Activated CD4-positive, alpha-beta T cell treated with anti-CD3 and anti-CD28 coated beads, Interleukin-2, amount 10 ng/mL, durations not matched to agents 7 days and 5 days (primary cell): ENCODE measurements at places on chromosomes 3 and 15. TPM values are rescaled to one million over a fixed set of nuclear protein-coding genes. Genes with fewer than 3 reads are reported as not detected.
A peak's percentile ranks its signal among the peaks of the same experiment; 100 is the strongest.

DNA sequence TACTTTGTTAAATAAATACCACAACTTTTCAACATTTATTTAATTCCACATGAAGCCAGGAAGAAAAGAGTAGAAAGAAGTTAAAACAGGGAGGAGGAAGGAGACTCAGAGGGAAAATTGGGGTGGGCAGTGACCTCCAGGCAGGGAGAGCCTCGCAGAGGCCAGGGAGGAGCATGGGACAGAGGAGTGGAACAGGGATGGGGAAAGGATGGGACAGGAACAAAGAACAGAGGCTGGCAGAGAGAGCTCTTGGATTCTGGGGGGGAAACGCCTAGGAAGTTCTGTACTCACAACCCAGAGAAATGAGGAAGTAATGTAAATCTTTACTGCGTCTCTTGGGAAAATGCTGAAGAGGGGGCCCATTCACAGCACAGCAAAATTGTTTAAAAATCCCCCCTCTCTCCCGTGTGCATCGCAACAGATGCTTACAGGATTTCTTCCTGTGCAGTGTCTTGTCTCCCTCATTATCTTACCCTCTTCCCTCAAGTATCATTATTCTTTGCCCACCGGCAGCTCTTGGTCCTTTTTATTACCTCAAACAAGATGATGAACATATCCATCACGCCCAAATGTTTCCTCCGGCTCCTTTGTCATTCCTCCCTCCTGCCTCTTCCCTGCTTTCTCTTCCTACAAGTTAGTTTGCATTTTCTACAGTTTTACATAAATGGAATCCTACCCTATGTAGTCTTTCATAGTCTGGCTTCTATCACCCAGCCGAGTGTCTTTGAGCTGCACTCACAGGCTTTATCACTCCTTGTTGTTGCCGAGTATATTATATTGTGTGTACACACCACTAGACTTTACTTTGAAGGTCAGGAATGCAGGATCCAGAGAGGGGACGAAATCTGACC lies 65.5 kb downstream of the ARHGAP31 start:
- DNase-seq = no peak

GRCh38 chr3:187875863-187876262 lies 130.6 kb upstream of the BCL6 start:
- DNase-seq = no peak

DNA sequence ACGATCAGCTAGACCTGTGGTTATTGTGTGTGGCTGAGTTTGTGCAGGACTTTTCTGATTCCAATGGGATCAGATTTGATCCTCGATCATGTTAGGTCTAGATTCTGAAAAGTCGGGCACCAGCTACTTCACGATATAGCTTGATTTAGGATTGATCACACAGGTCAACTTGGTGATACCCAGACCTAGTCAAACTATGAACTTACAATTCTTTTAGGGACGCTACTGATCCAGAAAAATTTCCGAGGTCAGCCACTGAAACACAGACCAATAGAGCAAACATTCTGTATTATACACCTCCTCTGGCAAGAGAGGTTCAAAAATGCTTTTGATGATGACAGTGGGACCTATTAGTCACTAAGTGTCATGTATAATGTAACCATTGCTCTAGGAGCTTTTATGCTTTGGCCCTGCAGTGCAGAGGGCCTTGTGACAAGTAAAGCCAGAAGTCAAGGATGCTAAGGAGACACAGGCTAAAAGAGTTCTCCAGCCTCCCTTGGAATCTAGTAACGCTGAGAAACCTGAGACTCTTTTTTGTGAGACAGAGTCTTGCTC lies 115.6 kb upstream of the MB21D2 start:
- no peak for DNase-seq

DNA sequence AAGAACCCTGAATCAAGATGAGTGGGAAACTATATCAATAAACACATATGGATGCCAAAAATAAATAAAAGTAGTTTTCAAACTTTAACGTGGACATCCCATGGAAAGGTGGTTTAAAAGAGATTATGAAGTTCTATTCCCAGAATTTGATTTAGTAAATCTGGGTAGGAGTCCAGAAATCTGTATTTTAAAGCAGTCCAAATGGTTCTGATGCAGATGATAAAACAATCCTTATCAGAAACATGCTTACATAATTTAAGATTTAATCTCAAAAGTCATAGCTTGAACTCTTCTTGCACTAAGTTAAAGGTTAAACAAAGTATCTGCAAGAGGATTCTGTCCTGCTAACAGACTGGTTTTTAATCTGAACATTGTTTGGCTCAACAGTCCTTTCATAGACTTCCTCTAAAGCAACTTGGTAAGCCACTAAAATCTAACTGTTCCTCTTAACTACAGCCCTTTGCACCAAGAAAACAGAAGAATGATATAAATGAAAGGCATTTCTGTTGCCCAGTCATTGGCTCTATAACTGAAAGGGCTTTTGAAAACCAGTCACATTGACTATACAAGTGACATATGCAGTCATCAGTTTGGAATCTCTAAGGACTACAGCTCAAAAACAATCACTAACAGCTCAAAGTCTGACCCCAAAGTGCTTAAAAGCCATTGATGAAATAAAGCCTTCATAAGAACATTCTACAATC lies 23.4 kb upstream of the MAP4 start:
- no peak for DNase-seq

DNA sequence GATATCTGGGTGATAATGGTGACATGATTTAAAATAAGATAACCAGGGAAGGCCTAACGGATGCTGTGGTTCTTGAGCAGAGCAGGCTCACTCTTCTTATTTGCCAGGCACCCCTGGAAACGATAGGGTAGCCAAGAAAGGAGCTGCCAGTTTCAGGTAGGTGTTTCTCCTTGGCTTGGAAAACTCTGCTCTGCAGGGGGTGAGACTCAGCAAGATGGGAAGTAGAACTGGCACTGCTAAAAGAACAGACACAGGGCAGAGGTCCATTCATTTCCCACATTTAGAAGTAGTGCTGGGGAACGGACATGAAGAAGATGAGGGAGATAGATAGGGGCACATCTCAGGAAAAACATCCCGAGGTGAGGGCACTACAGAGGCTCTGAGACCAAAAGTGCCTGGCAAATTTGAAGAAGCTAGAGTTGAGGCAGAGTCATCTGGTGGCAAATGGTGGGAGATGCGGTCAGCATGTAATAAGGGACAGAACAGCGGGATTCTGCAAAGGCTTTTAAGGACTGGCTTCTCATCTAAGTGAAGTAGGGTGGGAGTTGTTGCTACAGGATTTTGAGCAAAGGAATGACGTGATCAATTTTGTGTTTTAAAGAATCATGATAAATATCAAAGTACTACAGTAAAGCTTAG lies 323.4 kb upstream of the PLSCR5 start:
- DNase-seq = no peak

DNA sequence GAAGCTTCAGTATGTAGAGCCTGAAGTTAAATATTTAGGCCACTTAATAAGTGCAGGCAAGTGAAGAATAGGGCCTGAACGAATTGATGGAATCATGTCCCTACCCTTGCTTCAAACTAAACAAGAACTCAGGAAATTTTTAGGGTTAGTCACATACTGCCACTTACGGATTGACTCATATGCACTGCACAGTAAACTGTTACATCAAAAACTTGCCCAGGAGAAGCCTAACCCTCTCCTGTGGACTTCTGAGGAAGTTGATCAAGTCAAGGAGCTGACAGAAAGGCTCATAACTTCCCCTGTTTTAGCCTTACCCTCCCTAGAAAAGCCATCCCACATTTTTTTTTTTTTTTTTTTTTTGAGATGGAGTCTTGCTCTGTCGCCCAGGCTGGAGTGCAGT lies 20.6 kb upstream of the KBTBD12 start:
- DNase-seq = no peak

GRCh38 chr3:176051766-176052165 lies 1145.5 kb downstream of the TBL1XR1 start:
- no peak for DNase-seq

DNA sequence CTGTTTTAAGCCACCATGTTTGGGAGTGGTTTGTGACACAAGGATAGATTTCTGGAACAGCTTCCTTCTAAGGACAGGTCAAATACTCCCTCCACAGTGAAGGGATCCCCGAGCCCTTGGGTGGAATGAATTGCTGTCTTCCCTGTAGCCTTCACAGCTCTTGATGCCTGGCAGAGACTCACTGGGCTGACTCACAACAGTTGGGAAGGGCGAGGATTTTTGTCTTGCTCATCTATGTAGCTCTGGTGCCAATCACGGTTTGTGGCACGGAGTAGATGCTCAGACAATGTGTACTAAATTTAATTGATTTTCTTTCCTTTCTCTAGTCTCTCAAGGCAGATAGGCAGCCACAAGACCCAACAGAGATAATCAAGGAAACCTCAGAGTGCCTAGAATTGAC lies 27.0 kb downstream of the CRYGS start:
- no peak for DNase-seq

DNA sequence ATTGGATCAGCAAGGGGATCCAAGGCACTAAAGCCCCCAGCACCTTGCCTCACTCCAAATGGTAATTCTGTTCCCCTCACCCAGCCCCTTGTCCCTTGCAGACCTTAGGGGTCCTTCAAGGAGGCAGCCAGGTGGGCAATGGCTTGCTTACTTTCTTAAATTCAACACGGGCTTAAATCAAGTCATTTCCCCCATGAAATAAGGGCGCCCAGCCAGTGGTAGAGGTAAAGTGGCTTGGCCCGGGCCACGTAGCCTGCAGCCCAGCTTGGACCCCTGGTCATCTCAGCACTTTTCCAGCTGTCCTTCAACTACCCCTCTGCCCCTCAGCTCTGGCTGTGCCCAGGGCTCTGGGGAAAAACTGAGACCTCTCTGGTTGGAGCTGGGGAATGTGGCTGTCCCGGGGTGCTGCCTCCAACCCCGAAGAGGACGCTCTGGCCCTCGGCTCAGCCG lies 1.2 kb downstream of the PSTPIP1 start:
- no peak for DNase-seq

GRCh38 chr15:72342385-72342784 lies 22.4 kb upstream of the CELF6 start:
- peak; percentile 50 for DNase-seq

DNA sequence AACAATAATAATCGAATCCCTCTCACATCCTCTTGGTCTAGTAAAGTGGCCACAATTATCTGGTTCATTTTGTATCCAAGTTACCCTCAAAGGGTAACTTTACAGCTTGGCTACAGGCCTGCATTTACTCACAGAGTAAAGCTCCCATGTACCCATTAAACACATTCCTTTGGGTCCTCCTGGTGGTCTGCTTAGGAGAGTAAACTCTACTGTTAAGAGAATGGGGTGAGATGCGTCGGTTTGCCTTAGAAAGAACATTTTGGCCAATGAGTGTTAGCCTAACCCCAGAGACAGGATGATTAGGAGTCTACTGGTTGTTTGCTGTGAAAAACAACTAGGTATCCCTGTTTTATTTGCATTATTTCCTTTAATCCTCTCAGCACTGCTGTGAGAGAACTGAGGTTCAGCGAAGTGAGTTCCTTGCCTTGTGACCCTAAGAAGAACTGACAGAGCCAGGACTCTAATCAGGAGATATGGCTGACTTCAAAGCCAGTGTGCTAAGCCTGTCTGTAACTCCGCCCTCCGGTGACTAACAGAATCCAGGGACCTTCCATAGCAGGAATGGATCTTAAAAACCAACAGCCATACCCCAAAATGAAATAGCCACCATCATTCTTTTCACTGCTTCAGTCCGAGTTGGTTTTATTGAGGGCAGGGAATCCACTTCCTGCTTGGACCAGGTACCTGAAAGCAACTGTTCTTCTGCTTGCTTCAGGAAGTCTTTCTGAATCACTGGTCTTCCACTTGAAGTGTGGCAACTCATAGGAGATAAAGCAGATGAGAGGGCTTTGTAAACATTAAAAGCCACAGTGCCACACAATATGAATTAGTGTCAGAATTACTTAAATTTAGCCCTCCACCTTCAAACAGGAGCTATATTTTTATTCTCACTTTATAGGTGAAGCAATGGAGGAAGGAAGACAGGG lies 317.3 kb upstream of the WNT5A start:
- no peak for DNase-seq

GRCh38 chr3:30550246-30550645 lies 56.2 kb upstream of the TGFBR2 start:
- no peak for DNase-seq

DNA sequence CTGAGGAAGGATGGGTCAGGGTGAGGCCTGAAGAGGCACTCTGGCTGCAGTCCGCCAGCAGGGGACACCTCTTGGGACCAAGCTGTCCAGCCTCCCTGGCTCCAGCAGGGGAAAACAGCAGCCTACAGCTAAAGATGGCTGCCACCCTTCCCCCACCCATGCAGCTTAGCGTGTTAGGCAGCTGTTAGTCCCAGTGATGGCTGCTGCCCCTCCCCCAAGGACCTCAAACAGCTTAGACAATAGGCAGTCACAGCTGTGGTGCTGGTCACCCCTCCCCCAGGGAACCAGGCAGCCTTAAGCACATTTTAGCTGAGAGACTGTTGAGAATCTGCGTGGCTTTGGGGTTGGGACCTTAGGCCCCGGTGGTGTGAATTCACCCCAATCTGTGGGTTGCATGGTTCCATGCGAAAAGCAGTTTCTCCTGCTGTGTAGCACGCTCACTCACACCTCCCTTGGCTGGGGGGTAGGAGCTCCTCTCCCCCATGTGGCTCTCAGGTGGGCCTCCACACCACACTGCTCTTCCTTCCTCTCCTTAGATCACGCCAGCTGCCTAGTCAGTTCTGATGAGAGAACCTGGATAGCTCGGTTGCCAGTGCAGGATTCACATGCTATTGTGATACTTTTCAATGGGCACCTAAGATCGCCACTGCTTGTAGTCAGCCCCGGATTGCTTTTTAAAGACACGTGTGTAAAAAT lies 140.5 kb upstream of the CADPS start:
- no peak for DNase-seq

- no peak for DNase-seq
Observed at GRCh38 chr3:110016235-110016815, 679.0 kb upstream of the DPPA4 start.

Gene ROPN1
- not detected for total RNA-seq

Gene LDHAL6B
- total RNA-seq = not detected

Gene LRRC31
- total RNA-seq = not detected

Gene TLR9
- 0.55 TPM for total RNA-seq

Gene SCAMP5
- total RNA-seq = 2.0 TPM

Gene TMEM207
- total RNA-seq = not detected

Gene CFAP20DC
- total RNA-seq = 0.99 TPM
